ENCODE measurements at places on chromosomes 1 and 21.

DNA sequence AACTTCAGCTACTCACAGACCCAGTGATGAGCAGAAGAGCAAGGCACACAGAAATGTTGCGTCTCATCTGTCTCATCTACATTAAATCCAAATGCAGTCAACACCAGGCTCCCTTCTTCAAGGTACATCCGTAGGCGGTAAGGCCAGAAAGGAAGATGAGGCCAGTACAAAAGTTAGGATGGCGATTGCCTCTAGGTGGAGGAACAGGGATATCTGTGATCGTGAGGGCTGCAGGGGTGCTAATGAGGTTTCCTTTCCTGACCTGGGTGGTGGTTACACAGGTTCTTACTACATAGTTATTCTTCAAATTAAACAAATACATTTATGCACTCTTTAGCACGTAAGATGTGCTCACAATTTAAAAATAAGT, 1.4 kb upstream of the MYBPH start:
- no peak for DNase-seq

GRCh38 chr1:110610084-110610483, 3.9 kb upstream of the KCNA2 start:
- DNase-seq, result no peak

DNA sequence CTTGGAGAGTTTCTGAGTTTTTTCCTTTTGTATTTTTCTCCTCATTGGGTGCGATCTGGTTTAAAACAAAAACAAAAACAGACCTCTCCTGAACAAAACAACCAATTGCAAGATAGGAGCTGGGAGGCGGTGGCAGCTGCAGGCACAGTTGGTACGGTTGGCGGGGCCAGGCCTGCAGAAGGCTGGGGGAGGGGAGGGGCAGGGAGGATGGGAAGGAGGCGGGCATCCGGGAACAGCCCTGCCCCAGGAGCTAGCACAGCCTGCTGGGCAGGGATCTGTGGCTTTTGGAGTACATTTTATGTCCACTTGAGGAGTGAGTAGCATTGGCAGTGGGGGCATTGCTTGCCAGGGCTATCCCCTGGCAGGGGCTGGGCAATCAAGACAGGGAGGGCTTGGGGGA, 5.2 kb downstream of the CAPN9 start:
- peak; percentile 94 for DNase-seq

GRCh38 chr1:237879195-237879594, 11.5 kb downstream of the ZP4 start:
- DNase-seq, result no peak

DNA sequence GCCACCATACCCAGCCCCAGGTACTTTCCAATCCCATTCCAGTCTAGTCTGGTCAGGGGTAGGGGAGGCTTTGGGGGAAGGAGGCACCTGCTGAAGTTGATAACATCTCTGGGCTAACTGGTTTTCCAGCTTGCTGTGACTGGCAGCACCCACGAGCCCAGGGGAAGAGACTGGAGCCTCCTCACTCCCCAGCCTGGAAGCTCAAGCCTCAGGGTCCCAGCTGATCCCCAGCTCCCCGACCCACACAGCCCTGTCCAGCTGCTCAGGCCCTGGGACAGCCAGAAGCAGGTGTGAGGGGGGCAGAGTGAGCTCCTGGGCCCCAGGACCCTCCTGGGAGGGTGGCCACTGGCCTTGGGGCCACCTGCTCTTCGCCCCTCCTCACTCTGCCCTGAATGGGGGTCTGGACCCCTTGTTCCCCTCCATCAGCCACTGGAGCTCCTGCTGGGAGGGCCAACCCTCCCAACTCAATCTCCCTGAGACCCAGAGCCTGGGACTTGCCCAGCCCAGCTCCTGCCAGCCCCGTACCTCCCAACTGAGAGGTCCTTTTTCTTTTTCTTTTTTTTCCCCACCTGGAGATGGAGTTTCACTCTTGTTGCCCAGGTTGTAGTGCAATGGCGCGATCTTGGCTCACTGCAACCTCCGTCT, 23.5 kb upstream of the RNU1-4 start:
- no peak for DNase-seq
